CD4-positive, alpha-beta T cell (primary cell): ENCODE measurements at places on chromosomes 13 and 19.

- DNase-seq, result no peak
These were observed 179.8 kb downstream of the TBC1D4 start for GRCh38 chr13:75302071-75302698.

DNA sequence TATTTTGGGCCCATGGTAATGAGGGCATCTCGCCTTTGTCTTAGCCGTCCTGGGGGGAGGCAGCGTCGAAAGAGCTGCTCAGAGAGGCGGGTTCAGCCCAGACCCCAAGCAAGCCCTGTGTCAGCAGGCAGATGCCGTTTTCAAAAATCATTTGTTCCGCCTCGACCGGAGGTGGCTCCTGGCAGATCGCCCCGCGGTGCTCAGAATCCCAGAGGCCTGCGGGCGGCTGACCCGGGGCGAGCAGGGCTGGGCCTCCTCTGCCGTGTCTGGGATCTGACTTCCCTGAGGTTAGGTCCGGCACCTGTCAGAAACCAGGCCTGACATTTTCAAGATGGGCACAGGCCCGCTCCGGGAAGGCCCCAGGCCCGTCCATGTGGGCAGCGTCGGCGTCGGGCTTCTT, 36.1 kb downstream of the CRTC1 start:
- no peak for DNase-seq

- DNase-seq, result no peak
These were observed 10.1 kb downstream of the YIPF2 start for GRCh38 chr19:10918359-10918758.

GRCh38 chr13:92097337-92097903, 699.0 kb downstream of the GPC5 start:
- DNase-seq, result no peak

DNA sequence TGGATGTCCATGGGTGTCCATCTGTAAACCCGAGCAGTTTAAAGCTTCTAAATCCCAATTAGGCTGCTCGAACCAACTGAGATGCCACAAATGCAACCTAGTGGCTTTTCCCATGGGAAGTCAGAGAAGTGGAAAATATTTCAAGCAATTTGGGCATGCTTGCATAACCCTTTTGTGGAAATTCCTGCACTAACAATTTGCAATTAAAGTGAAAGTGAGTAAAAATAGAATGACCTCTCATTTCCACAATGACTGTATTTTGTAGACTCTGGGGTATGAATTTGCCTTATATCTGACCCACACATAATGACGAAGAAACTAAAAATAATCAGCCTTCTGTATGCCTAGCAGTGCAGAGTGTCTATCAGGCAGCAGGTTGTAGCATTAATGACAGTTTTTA, 91.8 kb upstream of the TSC22D1 start:
- no peak for DNase-seq

DNA sequence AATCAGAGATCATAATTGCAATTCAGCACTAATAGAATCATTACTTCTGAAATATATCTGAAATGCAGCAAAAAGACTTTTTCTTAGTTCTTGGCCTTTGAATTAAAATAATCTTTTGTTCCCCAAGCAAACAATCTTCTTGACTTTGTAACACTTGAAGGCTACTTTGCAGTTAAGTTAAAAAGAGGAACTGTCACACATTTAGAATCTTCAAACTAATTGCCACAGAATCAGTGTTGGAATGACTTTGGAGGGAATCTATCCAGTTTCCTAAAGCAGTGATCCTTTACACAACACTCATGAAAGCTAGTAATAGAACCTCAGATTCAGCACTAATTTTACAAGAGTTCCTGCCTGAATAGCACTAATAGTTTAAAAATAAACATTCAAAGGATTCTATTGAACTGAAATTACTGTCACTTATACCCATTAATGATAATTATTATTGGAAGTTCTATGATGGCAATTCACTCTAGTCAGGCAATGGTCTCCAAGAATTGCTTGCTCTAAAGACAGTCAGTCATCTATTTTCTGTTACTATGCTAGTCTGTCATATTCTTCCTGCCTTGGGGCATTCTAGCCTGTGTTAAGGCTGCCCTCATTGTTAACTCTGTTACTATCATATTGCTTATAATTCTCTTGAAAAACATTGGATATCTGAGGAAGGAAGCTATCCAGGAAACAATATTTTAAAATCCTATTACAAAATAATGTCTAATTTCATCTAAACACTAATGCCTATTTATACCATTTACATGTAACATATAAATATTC, 362.4 kb downstream of the DIAPH3 start:
- no peak for DNase-seq

GRCh38 chr19:10812196-10812595, 23.8 kb downstream of the TMED1 start:
- no peak for DNase-seq

DNA sequence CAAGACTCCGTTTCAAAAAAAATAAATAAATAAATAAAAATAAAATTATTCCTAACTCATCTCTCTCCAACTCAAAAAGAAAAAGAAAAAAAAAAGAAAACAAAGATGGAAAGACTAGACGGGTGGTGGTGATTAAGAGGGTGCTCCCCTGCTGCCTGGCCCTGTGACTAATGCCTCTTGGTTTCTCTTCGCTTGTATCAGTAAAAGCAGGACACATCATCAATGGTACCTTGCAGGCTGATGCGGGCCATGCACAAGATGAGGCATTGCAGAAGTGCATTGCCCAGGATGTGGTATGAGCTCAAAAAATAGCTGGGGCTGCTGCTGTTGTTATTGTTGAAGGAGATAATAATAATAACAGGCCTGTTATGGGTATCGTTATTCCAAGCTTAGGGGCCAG, 14.6 kb downstream of the ACER1 start:
- DNase-seq, result no peak

DNA sequence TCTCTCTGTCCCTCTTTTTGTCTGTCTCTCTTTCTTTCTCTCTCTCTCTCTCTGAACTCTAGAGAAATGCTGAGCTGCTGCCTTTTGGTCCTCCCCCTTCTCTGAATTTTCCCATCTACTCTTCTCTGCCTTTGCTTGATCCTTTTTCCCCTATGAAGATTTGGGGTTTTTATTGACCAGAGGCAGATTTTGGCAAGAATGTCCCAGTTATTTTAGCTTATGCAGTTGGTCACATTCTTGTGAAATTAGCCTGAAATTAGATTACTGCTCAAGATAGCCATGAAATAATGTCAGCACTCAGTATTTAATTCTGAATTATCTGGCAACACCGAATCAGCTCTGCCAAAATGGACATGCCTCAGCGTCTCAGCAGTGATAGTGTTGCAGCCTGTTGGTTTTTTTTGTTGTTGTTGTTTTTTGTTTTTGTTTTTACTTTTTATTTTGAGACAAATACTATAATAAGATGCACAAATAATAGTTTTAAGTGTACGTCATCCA, 17.2 kb upstream of the SPART start:
- no peak for DNase-seq

GRCh38 chr13:44271915-44272341, 101.7 kb upstream of the SERP2 start:
- no peak for DNase-seq

- no peak for DNase-seq
These were observed 91.9 kb upstream of the GPR183 start for GRCh38 chr13:99398916-99399622.

- no peak for DNase-seq
These were observed 339.4 kb downstream of the KLF12 start for GRCh38 chr13:73794755-73795154.

- DNase-seq, result no peak
These were observed 18.2 kb downstream of the FCGBP start for GRCh38 chr19:39916236-39916635.

DNA sequence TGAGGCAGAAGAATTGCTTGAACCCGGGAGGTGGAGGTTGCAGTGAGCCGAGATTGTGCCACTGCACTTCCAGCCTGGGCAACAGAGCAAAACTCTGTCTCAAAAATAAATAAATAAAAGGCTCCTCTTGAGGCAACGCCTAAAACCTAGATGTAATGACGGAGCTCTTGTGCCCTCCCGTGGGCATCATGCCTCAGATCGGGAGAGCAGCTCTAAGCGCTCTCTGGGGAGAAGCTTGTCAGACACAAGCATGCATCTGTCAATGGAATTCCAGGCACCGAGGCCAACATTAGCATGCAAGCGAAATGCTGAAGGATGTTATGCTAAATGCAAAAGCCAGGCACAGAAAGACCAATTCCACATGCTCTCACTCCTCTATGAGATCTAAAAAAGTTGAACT, 45.6 kb upstream of the MRI1 start:
- no peak for DNase-seq

- no peak for DNase-seq
These were observed 365.6 kb upstream of the SLC10A2 start for GRCh38 chr13:103431856-103432255.

DNA sequence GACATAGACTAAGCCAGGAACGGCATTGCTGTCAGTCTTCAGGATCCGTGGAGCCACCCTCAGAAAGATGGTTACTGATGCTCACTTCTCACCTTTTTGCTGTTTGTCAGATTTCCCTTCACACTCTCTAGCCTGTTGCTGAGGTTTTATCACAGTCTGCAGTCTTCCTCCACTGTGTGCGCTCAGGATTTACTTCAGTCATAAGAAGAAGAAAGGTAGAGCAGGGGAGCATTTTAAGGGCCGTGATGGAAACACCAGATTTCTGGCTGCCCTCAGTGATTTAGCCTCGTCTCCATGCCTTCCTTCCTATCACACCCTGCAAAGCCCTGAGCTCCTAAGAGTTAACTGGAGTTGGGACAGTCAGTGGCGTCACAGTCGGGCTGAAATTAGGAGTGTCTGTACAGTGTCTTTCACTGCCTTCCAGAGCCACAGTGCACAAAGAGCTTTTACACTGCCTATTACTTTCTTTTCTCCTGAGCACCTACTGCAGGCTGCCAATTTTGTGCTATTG, 60.0 kb upstream of the GPR183 start:
- no peak for DNase-seq

- no peak for DNase-seq
These were observed 2.3 kb downstream of the VRK3 start for GRCh38 chr19:50022823-50023222.

DNA sequence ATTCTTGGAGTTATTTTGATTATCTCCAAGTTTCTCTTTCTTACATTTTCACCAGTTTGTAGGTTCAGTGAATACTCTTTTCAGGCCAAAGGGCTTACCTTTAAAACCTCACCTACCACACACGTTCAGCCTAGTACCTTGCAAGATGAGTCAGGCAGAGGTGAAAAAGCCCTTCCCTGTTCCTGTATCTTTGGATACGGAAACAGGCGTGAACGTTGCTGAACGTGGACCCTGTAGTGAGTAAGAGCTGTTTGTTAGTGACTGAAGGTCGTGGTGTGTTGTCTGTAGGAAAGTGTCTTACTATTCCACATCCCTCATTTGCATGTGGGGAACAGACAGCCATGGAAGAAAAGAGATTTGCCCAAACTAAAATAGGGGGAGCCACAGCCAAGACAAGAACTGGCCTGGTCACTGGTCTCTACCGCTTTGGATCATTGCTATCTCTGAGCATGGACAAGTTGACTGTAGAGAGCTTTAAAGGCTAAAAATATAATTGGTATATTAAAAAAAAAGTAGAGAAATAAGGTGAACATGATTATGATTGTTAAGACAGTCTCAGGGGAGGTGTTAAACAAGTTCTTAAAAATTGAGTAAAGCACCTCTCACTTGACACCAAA, 3.5 kb downstream of the CEBPG start:
- DNase-seq, result no peak

DNA sequence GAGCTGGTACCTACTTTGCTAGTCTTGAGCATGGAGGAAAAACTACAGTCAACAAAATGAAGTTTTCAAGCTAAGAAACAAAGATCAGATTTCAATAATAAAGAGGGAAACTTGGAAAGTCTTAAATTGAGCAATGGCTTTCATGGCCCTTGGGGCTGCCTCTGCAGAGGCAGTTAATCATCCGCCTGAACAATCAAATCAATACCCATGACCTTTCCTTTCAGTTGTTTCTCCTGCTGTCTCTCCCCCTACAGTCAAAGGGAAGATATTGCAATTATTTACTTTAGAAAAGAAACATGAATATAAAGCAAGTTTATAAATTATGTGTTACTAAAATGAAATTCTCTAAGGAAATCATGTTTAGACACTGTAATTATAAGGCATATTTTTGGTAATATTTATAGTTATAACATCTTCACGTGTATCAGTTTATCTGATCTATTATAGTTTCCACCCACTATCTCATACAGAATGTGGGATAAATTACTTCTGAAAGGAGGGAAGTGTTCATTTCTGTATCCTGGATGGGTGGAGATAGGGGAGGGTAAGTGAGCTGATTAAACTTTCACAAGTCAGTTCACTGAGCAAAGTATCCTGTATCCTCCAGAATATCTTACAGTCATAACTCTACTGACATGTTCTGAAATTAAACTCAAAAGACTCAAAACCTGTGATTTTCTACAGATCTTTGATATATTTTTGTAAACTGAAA, 72.4 kb upstream of the TSC22D1 start:
- no peak for DNase-seq

- no peak for DNase-seq
These were observed 66.4 kb downstream of the F2RL3 start for GRCh38 chr19:16955161-16955560.

- no peak for DNase-seq
These were observed 17.7 kb upstream of the OLFM2 start for GRCh38 chr19:9953802-9954542.

GRCh38 chr13:64551755-64552154, 2678.4 kb downstream of the PCDH9 start:
- no peak for DNase-seq

DNA sequence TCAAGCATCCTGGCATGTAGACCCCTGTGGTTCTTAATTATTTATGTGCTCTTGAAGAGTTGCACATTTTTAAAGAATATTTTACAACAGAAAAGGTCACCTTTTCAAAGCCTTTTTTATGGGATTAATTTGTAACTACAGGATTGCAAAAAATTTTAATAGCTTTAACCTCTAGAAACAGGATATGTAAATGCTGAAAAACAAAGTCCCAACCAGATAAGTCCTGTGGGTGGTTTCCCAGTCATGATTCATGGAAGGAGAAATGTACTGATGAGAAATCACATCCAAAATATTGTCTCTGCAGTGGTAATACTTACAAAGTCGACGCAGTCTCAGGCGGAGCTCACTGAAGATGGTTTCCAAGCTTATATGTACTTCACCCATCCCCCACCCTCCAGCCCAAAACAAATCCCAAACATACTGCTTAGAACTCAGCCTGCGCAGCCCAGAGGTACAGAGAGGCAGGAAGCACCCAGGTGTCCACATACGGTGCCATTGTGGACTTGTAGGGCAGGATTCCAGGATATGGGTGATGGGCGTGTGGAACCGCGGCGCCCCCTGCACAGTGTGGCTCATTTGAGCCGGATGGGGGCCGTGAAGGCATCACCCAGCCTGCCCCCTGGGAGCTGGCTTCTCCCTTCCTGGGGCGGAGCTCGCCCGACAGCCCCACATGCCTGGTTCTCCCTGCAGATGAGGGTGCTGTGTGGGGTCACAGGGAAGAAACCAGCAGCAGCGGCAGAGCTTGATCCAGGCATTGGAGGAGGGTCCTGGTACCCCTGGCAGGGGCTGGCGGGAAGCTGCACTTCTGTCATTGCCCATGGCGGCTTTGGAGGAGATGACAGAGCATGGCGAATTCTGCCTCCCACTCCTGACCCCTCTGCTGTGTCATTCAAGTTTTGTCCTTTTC, 101.2 kb downstream of the ATP11A start:
- DNase-seq, result no peak

- DNase-seq, result no peak
These were observed 41.2 kb upstream of the ZNF835 start for GRCh38 chr19:56712611-56713276.

GRCh38 chr13:112825875-112826274, 136.0 kb downstream of the ATP11A start:
- DNase-seq, result no peak
